Naive thymus-derived CD4-positive, alpha-beta T cell (primary cell): ENCODE measurements at places on chromosomes 7 and 10. TPM values are rescaled to one million over a fixed set of nuclear protein-coding genes. Genes with fewer than 3 reads are reported as not detected.

Gene SPAM1
- total RNA-seq, result not detected

Gene RHEB
- total RNA-seq, result 33.7 TPM

Gene AFAP1L2
- 2.6 and 3.0 TPM in 2 replicates for total RNA-seq

Gene MAT1A
- not detected for total RNA-seq

Gene TMEM270
- total RNA-seq, result not detected

Gene ARF5
- total RNA-seq, result 74.6 TPM

Gene EIF3A
- 90.9 TPM for total RNA-seq

Gene CDC14C
- total RNA-seq, result not detected

Gene FGL2
- total RNA-seq, result 129 TPM

Gene NME8
- total RNA-seq, result 5.5 TPM

Gene PRRT4
- total RNA-seq, result 0.20 TPM in 1 of 2 replicates, not detected in the other

Gene HIPK2
- 37.3 TPM for total RNA-seq

Gene KCNIP2
- 1.9 TPM for total RNA-seq

Gene RBP4
- total RNA-seq, result not detected

Gene BHLHA15
- not detected for total RNA-seq
